AG08396 (cell line): ENCODE measurements at places on chromosomes 6 and 20.

- no peak for DNase-seq
Measured at GRCh38 chr6:37779111-37779800, 40.3 kb upstream of the ZFAND3 start.

DNA sequence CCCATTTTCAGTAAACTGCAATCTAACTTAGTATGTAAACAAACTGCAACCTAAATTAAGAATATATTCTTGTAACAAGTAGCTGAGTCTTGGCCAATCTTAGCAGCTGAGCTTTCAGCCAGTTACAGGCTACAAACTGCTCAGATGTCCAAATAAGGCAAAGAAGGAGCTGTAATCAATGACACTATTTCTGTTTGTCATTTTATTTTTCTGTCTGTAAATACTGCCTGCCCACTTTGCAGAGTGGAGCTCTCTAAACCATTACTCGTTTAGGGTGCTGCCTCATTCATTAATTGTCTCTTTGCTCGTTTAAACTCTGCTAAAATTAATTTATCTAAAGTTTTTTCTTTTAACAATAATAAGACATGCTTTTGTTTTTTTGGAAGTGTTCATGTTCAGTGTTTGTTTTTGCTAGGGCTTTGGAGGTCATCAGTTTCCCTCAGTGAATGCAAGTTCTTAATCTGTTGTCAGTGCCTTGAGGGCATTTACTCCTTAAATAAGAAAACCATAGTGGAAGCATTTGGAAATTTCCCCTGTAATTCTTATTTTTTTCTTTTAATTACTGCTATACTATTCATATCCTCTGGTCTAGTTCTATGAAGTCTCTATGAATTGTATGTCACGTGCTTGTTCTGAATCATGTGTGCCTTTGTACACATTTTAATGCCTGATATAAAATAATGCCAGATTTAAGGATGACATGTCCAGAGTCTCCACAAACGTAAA, 3.6 kb upstream of the PRL start:
- DNase-seq = no peak

DNA sequence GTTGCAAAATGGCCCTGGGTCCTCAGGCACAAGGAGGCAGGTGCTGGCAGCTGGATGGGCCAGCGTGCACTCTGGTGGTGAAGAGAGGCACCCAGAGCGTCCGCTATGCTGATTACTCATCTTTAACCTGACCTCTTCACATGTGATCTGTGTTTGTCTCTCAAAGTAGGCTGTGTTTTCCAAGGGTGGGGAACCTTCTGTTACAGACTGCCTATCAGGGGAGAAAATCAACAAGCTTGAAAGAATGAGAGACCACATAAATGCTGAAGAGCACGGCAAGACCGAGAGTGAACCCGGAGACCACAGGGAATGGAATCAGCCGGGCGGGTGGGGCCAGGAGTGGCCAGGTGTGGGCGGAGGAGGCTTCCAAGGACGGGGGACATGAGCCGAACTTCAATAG, 16.2 kb downstream of the BNIP5 start:
- no peak for DNase-seq

DNA sequence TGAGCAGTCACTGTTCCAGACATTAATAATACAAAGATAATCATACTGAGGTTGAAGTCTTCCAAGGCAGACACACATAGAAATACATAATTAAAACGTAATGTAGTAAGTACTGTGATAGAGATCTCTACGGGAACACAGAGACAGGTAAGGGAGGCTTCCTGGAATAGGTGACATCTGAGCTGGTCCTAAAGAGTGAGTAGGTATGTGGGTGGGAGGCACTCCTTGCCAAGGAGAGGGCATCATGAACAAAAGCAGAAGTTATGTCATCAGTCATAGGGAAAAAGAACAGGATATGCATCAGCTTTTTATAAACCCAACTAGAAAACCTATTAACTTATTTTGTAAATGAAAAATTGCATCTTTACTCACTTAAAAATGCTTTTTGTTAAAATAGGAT, 110.0 kb downstream of the MAP7 start:
- DNase-seq = no peak

DNA sequence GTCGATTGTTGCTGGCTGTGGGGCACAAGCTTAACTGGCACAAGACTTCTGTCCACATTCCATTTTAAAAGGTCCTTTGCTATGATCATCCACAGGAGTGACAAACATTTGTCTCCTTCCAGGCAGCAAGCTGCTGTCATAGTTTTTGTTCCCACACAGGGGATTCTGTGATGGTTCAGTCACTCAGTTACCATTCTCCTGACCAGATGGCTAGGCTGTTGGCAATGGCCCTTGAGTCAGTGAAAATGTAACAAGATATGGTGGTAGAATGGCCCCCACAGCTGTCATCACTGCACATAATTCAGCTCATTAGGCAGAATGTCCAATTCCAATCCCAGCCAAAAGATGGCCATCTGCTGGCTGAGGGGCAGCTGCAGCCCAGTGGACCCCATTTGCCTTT, 13.7 kb downstream of the BPIFA1 start:
- DNase-seq = no peak
